ENCODE measurements at places on chromosomes 12 and 14. TPM values are rescaled to one million over a fixed set of nuclear protein-coding genes. Genes with fewer than 3 reads are reported as not detected.

DNA sequence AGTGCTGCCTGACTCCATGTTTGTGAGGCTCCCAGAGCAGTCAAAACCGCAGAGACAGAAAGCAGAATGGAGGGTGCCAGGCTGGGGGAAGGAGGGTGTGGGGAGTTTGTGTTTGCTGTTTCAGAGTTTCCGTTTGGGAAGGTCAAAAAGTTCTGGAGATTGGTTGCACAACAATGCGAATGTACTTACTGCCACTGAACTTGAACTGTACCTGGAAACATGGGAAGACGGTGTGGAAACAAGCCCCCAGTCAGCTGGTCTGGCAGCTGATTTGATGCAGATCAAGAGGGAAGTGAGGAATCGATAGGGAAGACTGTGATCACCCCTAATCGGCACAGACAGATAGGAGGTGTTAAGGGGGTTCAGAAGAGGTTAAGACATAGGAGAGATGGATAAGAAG, 35.3 kb upstream of the INF2 start:
- no peak for DNase-seq

CCDC196 gene
- not detected for total RNA-seq

- DNase-seq: no peak
Observed at GRCh38 chr14:87331991-87332390, 661.0 kb downstream of the GALC start.

DNA sequence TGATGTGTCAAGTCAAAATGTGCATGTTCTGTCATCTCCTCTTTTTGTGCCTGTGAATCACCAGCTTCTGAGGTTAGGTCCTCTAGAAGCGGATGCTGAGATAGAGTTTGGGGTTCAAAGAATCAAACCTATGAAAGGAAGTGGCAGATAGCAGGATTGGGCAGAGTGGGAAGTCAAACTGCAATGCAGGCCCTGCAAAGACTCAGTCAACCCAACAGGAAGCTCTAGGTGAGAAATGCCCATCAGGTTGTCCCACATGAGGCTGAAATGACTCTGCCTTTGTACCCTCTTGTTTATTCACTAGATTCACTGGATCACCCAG, 4.5 kb upstream of the MIA2 start:
- no peak for DNase-seq

SLC41A2 gene
- total RNA-seq: 28.6 TPM

GRCh38 chr14:100065942-100066574, 836 bp downstream of the EVL start:
- DNase-seq: no peak

Data from upper lobe of right lung (tissue), 1 donor.